ENCODE measurements at places on chromosomes 16 and 17. TPM values are rescaled to one million over a fixed set of nuclear protein-coding genes. Genes with fewer than 3 reads are reported as not detected.

VAT1L gene
- total RNA-seq = under 0.01 TPM

TEKT5 gene
- 0.22 TPM for total RNA-seq

EDC4 gene
- 35.5 TPM for total RNA-seq

TP53TG3F gene
- not detected for total RNA-seq

QPRT gene
- total RNA-seq = 0.52 TPM

BAIAP3 gene
- total RNA-seq = 0.11 TPM

PYDC1 gene
- not detected for total RNA-seq

CD300E gene
- total RNA-seq = under 0.01 TPM

G6PC1 gene
- total RNA-seq = not detected

METTL23 gene
- 20.1 TPM for total RNA-seq

SPOP gene
- 71.0 TPM for total RNA-seq

WNT3 gene
- total RNA-seq = 1.9 TPM

SPNS2 gene
- total RNA-seq = 1.3 TPM

C17orf75 gene
- 12.8 TPM for total RNA-seq

FBXL19 gene
- 12.0 TPM for total RNA-seq

SLC2A4 gene
- 0.11 TPM for total RNA-seq

TBX6 gene
- total RNA-seq = 0.39 TPM

TERB1 gene
- total RNA-seq = 0.22 TPM

MYH2 gene
- not detected for total RNA-seq

TOP2A gene
- total RNA-seq = 92.2 TPM

MPP3 gene
- 8.2 TPM for total RNA-seq

SAT2 gene
- 41.4 TPM for total RNA-seq

ALOX12 gene
- 0.11 TPM for total RNA-seq

RHBDL1 gene
- total RNA-seq = 1.2 TPM

PLLP gene
- total RNA-seq = under 0.01 TPM

XPO6 gene
- 116 TPM for total RNA-seq

HOXB8 gene
- not detected for total RNA-seq

TM4SF5 gene
- not detected for total RNA-seq

GUCY2D gene
- total RNA-seq = not detected

KRT14 gene
- total RNA-seq = 0.78 TPM

ZNF830 gene
- 11.0 TPM for total RNA-seq

SLC16A13 gene
- total RNA-seq = 0.52 TPM

SGCA gene
- 13.3 TPM for total RNA-seq

TBC1D3L gene
- total RNA-seq = 4.6 TPM

BCL6B gene
- 0.13 TPM for total RNA-seq

DHX38 gene
- total RNA-seq = 37.1 TPM

KRTAP17-1 gene
- not detected for total RNA-seq

ARMC7 gene
- 3.3 TPM for total RNA-seq

Measured in articular chondrocyte of knee joint (primary cell).